ENCODE measurements at places on chromosomes 3 and 15. TPM values are rescaled to one million over a fixed set of nuclear protein-coding genes. Genes with fewer than 3 reads are reported as not detected.

FBXL2 gene
- 13.1 TPM for total RNA-seq

SLC22A14 gene
- not detected for total RNA-seq

LRRC49 gene
- 3.2 TPM for total RNA-seq

ZKSCAN7 gene
- 4.6 TPM for total RNA-seq

CCR4 gene
- total RNA-seq: under 0.01 TPM

ITIH1 gene
- total RNA-seq: not detected

SCAANT1 gene
- not detected for total RNA-seq

IL5RA gene
- total RNA-seq: not detected

SPATA12 gene
- not detected for total RNA-seq

SLC6A20 gene
- not detected for total RNA-seq

SCAMP5 gene
- total RNA-seq: 0.68 TPM

SLC38A3 gene
- not detected for total RNA-seq

GOLGA8S gene
- total RNA-seq: not detected

ASB14 gene
- total RNA-seq: not detected

PLCH1 gene
- not detected for total RNA-seq

BTLA gene
- total RNA-seq: not detected

XIRP1 gene
- total RNA-seq: not detected

SCG5 gene
- 9.9 TPM for total RNA-seq

IL17RD gene
- total RNA-seq: 5.4 TPM

FEZF2 gene
- not detected for total RNA-seq

NDN gene
- 201 TPM for total RNA-seq

TM6SF1 gene
- 0.60 TPM for total RNA-seq

ENTPD3 gene
- not detected for total RNA-seq

EID1 gene
- 191 TPM for total RNA-seq

SMCO1 gene
- total RNA-seq: not detected

OR5K2 gene
- total RNA-seq: not detected

NIPA2 gene
- total RNA-seq: 49.6 TPM

MOBP gene
- not detected for total RNA-seq

A4GNT gene
- total RNA-seq: not detected

ECE2 gene
- not detected for total RNA-seq

WDR72 gene
- not detected for total RNA-seq

IGSF10 gene
- total RNA-seq: 7.3 TPM

TCAIM gene
- total RNA-seq: 16.2 TPM

EPHB3 gene
- total RNA-seq: 7.4 TPM

PGBD4 gene
- 0.77 TPM for total RNA-seq

TTLL13 gene
- 0.23 TPM for total RNA-seq

RASGRF1 gene
- 0.12 TPM for total RNA-seq

GADL1 gene
- not detected for total RNA-seq

IL12A gene
- not detected for total RNA-seq

IQCF5 gene
- total RNA-seq: not detected

SLC9C1 gene
- total RNA-seq: not detected

PTH1R gene
- total RNA-seq: 11.8 TPM

C3orf62 gene
- total RNA-seq: 0.60 TPM

NGRN gene
- total RNA-seq: 68.1 TPM

CLDN16 gene
- not detected for total RNA-seq

GCSAM gene
- total RNA-seq: not detected

ACTC1 gene
- 70.4 TPM for total RNA-seq
